ENCODE measurements at places on chromosomes 13 and 19. TPM values are rescaled to one million over a fixed set of nuclear protein-coding genes. Genes with fewer than 3 reads are reported as not detected.

Gene NOTCH3
- not detected for total RNA-seq

DNA sequence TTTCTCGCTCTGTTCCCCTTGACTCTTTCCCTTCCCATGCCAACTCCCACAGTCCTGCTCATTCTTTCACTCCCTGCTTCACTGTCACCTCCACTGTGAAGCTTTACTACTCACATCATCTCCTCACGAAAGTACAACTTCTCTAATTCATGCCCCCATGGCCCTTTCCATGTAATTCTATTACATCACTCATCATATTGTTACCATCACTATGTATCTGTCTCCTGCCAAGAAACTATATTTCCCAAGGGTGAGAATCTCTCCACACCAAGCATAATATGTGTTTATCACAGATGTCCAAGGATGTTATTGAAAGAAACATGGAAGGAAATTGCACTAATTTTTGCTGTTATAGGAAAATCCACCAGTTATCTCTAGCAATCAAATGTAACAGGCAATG is 37.2 kb upstream of the LRCH1 start:
- no peak for DNase-seq

DNA sequence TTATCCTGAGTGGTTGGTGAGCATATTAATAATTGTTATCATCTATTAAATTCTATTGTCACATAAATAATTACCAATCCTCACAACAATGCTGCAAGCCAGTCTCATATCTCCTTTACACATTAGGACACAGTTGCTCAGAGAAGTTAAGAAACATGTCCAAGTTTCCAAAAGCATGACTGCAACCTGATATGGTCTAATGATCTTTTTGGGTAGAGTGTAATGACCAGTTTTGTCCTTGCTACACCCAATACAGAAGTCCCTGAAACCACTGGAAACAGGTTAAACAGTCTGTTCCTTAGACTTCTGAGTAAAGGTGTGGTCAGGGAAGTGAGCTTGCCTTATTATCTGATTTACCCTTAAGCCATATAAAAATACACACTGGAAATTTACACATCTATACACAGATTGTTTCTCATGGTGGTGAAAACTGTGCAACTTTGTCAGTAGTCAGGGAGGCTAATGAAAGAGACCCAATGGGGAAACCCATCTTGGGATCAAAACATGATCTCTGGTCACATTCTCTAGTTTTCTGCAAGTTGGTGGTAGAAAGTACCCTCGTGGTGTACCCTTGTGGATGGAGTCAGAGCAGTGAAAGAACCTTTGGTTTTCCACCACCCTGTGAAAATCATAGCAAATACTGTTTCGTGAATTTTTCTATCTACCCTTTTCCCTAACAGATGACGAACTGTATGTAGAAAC is 146.0 kb upstream of the KLF12 start:
- no peak for DNase-seq

Gene CDC42EP5
- total RNA-seq = not detected

Gene ZNF320
- total RNA-seq = 10.9 TPM

- no peak for DNase-seq
These were observed 70.0 kb upstream of the GTF3A start for GRCh38 chr13:27354379-27354778.

DNA sequence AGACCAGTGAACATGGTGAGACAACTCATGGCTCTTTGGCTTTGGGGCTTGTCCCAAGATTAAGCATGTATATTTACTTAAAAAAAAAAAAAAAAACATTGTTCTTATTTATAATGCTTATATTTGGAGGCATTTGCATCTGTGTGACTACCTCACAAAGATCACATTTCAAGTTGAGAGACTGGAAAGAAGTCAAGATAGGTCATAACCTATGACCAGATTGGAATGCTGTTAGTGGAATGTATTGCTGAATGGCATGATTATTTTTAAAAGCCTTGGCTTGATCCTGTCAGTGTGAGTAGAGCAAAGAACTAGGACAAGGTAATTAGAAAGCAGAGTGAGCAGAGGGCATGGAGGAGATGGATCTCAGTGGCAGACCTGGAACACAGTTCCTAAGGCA is 214.6 kb downstream of the OXGR1 start:
- no peak for DNase-seq

Gene DACT3
- 0.12 TPM for total RNA-seq

DNA sequence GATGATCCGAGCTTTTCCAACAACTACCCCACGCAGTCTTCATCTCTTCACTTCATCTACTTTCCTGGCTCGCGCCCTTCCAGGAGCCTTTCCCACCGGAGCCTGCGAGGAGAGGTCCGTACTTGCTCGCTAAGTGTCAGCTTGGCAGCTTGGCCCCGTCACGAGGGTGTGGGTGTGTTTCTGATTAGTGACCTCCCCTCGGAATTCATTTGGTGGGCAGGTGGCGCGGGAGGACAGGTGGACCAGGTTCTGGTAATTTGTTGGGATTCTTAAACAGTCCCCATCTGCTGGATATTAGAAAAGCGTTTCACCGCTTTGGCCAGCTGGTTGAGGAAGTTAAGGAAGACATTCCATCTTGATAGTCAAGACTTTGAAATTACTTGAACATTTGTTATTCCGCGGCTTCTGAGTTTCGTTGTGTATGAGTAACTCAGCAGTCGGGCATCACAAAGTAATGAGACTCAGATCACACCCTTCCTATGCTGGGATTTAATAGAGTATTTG is 515 bp downstream of the UFM1 start:
- DNase-seq = peak; percentile 75

DNA sequence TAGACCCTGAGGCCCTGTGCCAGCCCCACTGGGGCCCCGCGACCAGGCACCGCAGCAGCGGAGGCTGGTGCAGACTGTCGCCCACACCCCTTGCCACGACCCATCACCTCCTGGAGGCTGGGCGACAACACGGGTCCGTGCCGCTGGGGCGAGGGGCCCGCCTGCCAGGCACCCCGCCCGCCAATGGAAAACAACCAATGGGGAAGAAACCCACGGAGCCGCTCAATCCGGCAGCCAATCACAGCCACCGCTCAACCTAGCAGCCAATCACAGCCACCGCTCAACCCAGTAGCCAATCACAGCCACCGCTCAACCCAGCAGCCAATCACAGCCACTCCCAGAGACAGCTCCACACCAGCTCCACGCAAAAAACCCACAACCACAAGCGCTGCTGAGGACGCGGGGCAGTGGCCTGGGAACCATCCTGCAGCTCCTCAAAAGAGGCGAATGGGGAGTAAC is 29.7 kb downstream of the GPX4 start:
- DNase-seq = peak; percentile 93

Gene PTH2
- not detected for total RNA-seq

GRCh38 chr13:98717256-98717655 is 35.2 kb downstream of the SLC15A1 start:
- peak; percentile 14 for DNase-seq

- DNase-seq = no peak
These were observed 18.4 kb upstream of the CCL25 start for GRCh38 chr19:8034178-8034525.

- no peak for DNase-seq
These were observed 286.1 kb downstream of the SPRY2 start for GRCh38 chr13:80054806-80055205.

Gene ZNF653
- 16.1 TPM for total RNA-seq

DNA sequence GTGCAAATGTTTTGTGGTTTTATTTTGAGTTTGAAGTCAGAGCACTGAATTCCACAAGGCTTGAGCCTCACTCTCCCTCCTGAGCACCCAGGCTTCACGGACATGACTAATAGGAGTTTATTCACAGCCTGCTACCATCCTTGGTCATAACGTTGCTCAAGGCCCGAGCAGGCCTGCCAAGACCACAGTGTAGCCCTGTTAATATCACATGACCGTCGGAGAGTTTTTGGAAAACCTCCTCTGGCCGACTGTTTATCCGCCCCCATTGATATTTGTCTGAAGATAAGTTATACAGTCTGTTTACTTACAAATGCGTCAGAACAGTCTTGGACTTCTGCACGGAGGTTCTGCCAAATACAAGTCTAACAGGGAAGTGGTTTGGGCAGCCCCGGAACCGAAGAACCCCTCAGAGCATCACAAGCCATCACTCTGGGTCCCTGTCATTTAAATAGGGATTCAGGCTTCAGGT is 89.9 kb downstream of the COL4A2 start:
- no peak for DNase-seq

DNA sequence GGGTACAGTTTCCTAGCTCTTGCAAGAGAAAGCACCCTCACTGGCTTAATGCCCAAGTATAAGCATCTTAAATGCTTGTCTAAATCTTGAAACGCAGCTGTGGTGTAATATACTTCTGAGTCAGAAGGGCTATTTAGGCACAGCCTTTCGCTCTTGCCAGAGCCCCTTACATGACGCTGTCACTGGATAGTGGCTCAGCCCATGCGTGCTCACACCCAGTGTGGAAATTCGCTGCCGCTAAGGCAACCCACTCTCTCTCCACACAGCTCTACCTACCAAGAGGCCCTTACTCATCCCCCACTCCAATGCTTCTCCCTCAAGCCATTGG is 24.0 kb downstream of the UQCRFS1 start:
- no peak for DNase-seq

DNA sequence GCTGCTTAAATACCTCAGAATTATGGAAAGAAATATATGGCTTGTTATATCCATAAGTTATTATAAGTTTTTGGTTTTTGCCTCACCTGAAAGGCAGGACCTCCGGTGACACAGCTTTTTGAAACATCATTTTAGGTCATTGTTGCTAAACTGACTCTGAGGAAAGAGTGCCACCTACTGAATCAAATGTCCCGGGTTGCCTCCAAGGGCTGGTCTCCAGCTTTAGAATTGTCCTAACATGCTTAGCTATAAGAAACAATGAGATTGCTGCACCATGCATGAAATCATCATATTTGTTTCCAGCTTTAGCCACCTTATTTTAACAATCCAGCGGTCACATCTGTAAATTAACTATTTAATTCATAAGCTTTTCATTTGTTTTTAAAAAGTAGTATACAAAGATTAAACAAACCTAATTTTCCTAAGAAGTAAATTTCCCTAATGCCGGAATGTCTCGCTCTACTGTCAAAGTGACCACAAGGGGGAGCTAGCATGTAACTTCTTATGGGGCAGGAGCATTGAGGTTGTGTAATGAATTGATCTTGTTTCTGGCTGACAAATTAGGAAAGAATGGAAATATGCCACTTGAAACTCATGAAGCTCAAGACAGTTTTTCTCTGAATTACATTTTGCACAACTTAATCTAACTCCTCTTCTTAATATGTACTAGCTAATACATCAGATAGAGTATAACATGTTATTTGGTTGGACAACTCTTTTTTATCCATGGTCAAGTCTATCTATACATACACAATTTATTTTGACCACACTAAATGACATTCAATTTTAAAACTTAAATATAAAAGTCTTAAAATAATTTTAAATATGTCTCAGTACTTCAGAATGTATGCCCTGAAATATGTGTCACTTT is 6.7 kb upstream of the PCDH17 start:
- DNase-seq = no peak

- DNase-seq = no peak
These were observed 222.4 kb downstream of the TDRD3 start for GRCh38 chr13:60619461-60619860.

Gene COMP
- total RNA-seq = not detected

Gene ACP7
- not detected for total RNA-seq

Gene TUBB4A
- total RNA-seq = 8.1 TPM

Gene TYK2
- 277 TPM for total RNA-seq

DNA sequence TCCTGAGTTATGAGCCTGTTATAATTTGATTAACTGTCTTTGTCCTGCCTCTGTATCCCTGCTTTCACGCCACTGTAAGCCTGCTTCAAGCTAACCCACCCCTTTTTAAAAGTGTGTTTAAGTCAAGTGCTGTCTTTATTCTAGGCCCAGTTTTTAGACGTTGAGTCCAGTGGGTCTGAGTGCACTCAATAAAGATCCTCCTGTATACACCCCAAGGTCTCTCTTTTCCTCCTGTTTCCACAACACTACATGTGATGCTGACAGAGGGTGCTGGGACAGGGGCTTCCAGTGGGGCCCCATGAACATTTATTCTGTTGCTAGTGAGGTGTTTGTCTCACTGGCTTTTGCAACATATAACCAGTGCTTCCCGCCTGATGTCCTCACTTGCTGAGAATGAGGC is 6.7 kb upstream of the F2RL3 start:
- DNase-seq = no peak

GRCh38 chr13:96002322-96003131 is 50.7 kb downstream of the UGGT2 start:
- DNase-seq = no peak

Gene CFAP97D2
- not detected for total RNA-seq

Gene ECSIT
- total RNA-seq = 36.2 TPM

Gene SIGLEC12
- 0.98 TPM for total RNA-seq

- no peak for DNase-seq
These were observed at the start of gene ELL for GRCh38 chr19:18521692-18522123. Gene ELL, minus strand, starts transcription at chr19:18522070. Its CDS starts 15 bp downstream, at chr19:18522055.

- no peak for DNase-seq
These were observed 59.1 kb downstream of the CEBPG start for GRCh38 chr19:33432446-33433170.

Gene PEAK3
- total RNA-seq = not detected

DNA sequence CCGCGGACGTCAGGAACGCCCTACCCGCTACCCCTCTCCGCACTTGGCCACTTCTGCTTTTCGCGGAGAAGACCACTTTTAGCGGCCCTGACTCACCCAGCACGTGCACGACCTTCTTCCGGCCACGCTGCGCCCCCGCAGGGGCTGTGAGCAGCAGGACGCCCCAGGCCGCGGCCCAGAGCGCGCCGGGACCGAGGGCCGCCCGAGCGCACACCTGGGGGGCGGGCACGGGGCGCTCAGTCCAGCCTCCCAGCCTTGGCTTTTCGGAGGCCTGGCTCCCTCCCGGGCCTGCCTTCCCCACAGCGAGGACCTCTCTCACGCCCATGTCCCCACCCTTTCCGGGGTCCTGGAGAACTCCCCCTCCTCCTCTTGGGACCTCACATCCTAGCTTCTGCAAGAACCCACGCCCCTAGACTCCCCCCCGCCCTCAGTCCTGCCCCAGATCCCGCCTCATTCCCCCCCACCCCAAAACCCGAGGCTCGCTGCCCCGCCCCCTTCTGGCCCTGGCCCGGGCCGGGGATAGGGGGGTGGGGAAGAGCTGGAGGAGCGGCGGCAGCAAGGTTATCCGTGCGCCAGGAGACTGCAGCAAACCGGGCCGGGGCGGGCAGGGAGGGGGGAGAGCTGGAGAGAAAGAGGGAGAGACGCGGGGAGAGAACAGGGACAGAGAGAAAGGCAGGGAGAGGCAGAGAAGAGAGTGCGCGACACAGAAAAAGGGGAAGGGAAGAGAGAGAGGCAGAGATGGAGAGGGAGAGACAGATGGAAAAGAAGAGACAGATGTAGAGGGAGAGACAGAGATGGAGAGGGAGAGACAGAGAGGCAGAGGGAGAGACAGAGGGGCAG is 11.5 kb downstream of the TM6SF2 start:
- no peak for DNase-seq

Gene TPT1
- total RNA-seq = 3,114 TPM
